ENCODE measurements at places on chromosomes 7 and 10.

DNA sequence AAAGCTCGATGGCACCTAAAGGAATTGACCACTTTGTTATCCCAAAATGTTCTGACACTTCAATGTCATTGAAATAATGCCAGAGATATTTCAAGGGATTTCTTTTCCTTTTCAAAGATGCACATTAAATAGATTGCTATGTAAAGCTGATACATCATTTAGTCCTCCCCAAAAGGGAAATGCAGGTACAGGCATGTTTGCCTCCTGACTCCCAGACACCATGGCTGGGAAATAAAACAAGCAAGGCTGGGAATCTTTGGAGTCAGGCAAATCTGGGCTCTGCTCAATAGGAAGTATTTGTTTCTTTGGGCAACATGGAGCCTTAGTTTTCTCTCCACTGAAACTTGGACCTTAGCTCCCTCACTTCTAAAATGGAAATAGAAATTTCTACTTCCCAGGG is 230.8 kb upstream of the LRRTM3 start:
- no peak for DNase-seq

DNA sequence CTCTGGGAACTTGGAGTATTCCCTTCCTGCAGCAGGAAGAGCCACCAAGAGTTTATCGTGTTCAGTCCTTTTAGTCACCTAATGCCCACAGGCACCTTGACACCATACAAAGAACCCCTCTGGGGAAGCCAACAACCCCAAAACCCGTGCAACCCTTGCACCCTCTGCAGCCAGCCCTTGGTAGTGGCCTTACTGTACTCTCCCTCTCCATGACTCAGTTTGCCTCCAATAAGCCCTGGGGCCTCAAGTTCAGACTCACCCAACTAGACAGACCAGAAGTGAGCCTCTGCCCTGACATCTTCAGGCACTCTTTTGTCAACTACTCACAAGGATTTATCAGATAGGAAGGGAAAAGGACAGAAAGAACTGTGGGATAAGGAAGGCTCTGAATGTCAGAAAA is 30.9 kb downstream of the KCNMA1 start:
- no peak for DNase-seq

DNA sequence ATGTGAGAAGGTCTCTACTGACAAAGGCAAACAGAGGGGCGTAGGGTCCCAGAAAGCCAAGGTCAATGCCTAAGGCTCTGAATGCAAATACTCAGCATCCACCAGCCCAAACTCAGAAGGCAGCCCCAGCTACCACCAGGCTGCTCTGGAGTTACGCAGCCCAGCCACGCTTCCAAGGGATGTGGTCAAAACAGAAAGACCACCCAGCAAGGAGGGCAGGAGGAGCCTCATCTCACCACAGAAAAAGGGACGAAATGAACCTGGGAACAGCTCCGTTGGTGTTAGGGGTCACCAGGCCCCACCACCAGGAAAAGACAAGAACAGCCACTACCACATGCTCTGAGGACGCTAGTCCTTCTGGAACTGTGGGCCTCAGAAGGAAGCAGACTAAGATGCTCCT is 65.1 kb downstream of the CTBP2 start:
- DNase-seq = no peak

DNA sequence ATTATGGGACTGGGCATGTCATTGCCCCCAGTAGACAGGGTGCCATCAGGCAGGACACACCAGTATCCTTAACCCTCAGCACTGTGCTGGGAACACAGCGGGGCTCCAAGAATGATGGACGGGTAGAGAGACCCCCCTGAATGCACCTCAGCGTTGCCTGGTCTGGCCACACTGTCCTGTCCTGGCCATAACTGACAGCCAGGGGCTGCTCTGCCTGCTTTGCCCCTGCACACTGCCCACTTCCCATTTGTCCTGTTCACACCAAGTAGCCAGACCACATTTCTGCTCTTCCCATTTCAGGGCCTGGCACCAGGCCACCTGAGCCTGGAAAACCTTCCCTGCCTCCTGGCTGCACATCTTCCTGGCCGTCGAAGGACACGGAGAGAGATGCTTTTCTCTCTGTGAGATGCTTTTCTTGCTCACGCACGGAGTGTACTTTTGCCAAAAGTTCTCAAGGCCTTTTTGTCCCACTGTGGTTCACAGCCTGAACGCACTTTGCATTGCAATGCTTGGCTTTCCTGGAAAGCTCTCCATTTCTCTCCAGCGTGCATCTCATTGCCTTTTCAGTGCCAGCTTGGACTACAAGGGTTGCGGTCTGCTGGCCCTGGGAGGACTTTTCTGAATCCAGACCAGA is 131.0 kb upstream of the EEPD1 start:
- DNase-seq = no peak
